KG1 (cell line): ENCODE measurements at places on chromosomes 1 and 21.
A peak's percentile ranks its signal among the peaks of the same experiment; 100 is the strongest.

DNA sequence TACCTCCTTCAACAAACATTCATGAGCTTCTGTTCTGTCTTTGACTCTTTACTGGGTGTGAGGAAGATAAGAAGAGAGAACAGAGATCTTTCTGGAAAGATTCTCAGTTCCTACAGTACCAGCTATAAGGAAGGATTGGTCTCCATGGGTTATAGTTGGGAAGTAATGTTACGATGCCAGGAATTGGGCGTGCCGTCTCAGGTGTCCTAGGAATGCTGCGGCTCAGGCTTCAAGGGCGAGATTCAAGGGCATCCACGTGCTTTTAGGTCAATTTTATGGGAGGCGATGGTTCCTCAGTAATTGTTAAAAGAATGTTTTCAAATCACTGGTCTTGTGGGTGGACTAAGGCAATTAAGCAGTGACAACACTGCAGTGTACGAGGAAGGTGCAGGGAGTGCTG lies 27.3 kb downstream of the COG2 start:
- DNase-seq: no peak

- peak; percentile 77 for DNase-seq
Measured at GRCh38 chr1:70353601-70354331, 756 bp downstream of the ANKRD13C start.

DNA sequence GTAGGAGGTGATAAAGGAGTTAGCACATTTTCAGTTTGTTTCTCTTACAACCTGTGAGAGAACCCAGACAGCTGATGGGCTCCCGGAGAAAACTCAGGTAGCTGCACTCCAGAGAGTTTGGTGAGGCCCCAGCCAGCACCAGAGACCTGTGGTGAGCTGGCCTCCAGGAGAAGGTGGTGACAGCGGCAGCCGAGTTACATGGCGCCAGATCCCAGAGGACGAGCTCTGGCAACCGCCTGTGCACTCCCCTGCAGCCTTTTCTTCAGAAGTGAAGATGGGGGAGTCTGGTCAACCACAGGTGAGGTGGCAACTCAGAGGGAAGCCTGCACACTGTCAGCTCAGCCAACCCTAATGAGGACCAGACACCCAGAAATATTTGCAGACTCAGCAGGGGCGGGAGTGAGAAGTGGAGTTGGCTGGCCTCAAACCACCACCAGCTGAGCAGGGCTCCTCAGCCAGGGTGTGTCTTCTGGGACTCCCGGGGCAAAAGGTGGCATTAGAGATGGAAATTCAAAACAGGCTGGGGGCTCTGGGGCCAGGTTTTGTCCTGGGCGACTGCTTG lies 209.7 kb downstream of the SETD4 start:
- no peak for DNase-seq

DNA sequence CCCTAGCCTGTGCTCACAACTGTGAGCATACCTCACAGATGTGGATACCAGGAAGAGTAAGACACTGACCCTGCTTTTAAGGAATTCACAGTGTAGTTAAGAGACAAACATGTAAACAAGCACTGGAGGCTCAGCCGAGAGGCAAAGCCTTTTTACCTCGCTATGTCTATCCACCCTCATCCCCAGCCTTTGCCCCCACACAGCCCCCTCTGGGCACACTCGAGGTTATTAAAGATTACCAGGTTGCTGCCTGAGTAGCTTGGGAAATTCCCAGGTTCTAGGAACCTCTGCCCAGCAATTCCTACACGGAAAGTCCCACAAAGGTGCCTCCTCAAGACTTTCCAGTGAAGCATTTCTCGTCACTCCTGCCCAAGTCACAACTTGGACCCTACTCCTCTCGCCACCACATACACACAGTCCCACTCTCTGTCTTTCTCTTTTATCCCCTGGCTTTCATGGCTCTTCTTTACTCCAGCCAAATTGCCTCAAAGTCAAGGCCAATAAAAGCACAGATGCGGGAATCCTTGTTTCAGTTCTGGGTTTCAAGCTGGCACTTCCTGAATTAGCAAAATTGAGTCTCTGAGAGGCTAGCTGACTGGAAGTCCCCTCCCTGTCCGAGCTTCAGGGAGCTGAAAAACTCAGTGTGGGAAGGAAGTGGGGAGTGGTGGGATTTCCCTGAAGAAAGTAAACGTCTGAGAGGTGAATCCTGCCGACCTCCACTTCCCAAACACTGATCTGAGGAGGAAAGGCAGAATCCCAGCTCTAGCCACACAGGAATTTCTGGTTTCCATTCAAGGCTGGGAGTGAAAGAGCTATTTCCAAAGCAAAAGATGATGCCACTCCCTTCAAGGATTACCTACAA lies 7.6 kb downstream of the DENND2D start:
- DNase-seq: no peak

- no peak for DNase-seq
Measured at GRCh38 chr1:99557546-99558202, 88.2 kb upstream of the PALMD start.

DNA sequence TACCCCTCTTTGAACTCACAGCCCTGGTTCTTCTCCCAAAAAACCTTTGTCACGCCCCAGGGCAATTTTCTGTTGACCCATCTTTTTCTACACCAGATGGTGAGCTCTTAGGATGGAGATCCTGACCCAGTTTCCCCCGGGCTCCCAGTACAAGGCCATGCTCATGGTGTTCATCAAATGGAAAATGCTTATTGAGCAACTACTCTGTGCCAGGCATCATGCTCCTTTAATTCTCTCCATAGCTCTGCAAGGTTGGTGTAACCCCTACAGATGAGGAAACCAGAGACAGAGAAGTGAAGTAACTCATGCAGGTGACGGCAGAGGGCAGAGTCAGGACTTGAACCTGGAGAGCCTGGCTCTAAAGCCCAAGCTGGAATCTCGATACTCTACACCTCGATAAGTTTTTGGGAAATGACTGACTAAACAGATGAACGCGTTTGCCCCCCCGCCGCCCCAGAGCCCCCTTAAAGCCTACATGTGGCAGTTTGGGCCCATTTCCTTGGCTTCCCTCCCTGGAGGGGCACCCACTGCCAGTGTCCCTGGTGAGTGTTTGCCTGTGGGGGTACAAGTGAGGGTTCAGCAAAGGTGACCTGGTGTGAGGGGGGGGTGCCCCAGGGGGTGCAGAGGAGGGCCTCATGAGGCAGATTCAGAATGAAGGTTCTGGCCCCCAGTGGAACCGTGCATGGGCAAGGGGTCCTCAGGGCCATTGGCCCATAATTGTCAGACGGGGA lies 30.2 kb upstream of the RUNX3 start:
- no peak for DNase-seq

DNA sequence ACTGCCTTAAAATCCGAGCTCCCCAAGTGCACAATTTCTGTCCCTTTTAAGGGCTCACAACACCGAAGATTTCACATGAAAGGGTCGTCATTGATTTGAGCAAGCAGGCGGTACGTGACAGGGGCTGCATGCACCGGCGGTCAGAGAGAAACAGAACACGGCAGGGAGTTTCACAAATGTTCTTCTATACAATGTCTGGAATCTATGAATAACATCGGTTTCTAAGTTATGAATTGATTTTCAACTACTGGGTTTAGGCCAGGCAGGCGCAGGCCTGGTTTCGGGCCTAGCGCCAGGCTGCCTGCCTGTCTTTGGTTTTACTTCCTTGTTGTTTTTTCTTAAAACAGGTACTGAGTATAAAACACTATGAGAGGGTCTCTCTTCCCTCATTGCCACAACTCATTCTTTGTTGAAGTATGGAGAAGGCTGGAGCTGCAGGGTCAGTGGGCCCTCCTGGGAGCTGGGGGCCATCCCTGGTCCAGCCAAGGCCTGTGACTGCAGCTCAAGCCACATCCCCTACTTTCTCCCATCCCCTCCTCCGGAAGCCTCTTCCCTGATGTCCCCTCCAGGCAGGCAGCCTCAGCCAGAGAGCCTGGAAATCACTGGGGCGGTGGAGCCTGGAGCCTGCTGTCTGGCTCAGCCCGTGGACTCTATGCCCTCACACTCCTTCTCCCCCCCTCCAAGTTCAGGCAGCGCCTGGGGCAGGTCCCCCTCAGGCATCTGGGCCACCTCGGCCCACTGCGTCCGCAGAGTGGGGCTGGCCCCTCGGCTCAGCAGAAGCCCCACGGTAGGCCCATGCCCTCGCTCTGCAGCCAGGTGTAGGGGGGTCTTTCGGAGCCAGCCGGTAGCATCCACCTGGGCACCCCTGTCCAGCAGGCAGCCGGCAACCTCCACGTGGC lies 2.4 kb downstream of the ANKRD65 start:
- DNase-seq: no peak

GRCh38 chr1:59214248-59215208 lies 82.4 kb upstream of the FGGY start:
- DNase-seq: no peak

GRCh38 chr1:226823643-226824042 lies 46.8 kb upstream of the PSEN2 start:
- DNase-seq: no peak

GRCh38 chr21:38721958-38722357 lies 83.8 kb upstream of the ETS2 start:
- DNase-seq: no peak

DNA sequence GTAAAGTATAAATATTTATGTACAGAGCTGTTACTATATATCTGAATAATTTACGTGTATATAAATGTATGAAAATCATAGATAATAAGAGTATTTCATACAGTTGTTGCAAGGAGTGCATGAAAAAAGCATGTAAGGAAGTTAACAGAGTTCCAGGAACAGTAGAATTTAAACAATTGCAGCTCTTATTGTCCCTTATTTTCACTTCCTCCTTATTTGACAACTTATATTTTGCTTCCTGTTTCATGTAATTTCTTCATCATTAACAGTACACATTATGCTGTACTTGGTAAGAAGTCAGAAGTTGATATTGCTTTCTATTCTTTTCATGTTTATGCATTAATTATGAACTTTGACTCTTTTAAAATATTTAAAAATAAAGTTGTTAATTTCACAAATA lies 681.5 kb downstream of the LRRIQ3 start:
- DNase-seq: peak; percentile 1

- no peak for DNase-seq
Measured at GRCh38 chr1:235073968-235074522, 54.6 kb downstream of the TOMM20 start.

- DNase-seq: no peak
Measured at GRCh38 chr1:51294566-51295184, 35.7 kb downstream of the TTC39A start.

DNA sequence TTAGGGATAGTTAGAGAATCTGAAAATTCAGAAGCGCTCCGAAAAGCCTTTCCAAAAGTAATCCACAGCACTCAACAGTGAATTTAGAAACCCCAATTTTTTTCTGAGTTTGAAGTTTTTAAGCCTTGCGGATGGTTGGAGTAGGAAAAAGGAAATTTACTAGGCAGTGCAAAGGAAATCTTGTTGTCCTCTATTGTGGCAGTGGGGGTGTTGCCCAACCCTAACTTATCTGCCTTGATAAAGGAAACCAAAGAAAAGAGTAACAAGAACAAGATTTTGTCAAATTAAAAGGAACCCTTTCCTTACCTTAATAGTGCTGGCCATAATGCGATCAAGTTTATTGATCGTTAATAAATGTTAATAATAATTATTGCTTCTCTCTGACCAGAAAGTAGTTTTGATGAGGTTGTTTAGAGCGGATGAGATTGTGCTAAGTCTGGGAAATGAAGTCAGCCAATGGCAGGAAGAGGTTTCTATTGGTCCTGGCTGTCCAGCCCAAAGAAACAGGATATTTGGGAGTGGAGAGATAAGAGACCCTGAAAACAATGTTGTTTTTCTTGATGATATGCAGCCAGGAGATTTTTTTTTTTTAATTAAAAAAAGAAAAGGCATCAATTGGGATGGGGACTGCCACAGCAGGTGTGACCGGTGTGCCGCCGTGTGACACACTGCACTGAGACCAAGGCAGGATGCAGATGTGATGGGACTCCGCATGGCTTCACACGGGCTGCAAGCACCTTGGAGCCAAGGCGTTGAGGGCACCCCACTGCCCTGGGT lies at the start of gene ERG:
ERG (minus strand) TSS at position 421 of the 777 bp plus-strand sequence; CDS start at position 324, 97 bp downstream.
- peak; percentile 70 for DNase-seq

DNA sequence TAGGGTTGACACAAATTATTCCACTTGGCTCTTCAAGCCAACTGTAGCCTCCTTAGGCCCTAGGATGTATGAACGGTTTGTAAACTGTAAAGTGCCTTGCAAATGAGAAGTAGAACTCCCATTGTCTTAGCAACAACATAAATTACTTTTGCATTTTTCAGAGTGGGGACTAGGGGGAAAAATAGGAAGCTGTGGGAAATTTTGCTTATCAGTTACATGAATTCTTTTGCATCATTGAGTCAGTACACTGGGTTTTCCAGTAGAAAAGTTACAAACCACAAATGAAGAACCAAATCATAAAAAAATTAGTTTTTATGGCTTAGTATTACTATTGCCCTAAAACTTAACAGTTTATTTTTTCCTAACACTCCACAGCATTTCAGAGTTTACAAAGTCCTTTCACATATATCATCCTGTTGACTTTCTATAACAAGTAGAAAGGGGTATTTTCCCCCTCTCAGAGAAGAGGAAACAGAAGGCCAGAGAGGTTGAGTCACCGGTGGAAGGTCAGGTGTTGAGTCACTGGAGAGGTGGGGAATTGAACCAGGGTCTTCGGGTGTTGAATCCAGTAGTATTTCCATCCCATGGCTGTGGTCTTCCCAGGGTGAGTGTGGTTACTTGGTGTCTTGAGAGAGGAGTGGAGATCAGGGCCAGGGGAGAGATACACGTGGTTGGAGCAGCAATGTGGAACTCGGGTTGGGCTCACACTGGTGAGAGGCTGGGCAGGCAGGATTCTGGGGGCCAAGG lies 71.9 kb upstream of the USP24 start:
- DNase-seq: no peak

DNA sequence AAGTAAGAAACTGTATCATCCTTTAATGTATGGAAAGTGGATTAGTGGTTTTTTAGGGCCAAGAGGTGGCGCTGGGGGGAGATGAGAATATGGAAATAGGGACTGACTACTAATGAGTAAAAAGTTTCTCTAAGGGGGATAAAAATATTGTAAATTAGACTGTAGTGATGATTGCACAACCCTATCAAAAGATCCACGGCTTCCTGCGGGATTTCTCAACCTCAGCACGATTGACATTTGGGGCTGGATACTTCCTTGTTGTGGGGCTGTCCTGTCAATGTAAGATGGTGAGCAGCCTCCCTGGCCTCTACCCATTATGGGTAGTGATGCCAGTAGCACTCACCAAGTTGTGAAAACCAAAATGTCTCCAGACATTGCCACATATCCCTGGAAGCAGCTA lies 36.0 kb upstream of the PRDM2 start:
- DNase-seq: no peak

GRCh38 chr1:3551290-3551678 lies 60.0 kb downstream of the MEGF6 start:
- no peak for DNase-seq

- no peak for DNase-seq
Measured at GRCh38 chr1:229619614-229620013, 6.3 kb downstream of the TAF5L start.

DNA sequence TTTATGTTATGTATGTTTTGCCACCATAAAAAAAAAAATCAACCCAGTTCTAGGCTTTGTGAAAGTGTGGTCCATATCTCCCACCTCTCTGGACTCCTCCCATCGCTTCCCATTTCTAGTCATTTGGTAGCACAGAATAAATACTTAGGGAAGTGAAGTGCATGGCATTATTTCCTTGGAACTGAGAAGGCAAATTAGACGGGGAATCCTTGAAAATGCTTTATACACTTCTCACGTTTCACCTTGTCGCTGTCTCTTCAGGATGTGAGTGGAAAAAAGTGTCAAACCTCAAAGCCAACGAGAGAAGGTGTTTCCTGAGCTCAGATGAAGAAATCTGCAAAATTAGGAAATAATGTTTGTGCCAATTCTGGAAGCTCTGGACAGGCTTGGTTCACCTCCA lies 209.9 kb downstream of the ATG4C start:
- no peak for DNase-seq
